GF-D8 (cell line): ENCODE measurements at places on chromosomes 1 and 21.

DNA sequence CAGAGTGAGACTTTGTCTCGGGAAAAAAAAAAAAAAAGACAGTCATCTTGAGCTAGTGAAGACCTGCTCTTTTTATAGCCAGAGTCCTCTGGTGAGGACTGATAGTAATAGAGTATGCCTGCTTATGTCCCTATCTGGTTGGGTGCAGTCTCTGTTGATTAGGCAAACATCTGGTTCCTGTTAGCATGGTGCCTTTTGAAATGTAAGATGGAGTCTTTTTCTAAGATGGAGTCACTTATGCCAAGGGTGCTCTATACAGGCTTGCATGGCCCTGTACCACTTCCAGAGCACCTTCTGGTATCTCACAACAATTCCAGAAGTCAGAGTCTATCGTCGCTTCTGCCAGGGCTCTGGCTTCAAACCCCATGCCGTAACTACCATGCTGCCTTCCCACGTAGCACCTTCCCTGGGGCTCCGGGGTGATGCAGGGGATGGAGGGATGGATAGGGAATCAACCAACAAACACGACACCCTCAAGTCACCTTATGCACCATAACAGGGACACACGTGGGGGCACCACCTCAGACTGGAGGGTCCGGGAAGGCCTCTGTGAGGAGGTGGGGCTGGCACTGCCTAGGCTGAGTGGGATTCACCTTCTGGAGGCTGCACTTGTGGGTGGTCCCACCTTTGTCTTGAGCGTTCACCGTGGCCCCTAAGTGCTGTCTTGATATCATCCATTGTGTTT lies 11.6 kb upstream of the PADI6 start:
- no peak for DNase-seq

DNA sequence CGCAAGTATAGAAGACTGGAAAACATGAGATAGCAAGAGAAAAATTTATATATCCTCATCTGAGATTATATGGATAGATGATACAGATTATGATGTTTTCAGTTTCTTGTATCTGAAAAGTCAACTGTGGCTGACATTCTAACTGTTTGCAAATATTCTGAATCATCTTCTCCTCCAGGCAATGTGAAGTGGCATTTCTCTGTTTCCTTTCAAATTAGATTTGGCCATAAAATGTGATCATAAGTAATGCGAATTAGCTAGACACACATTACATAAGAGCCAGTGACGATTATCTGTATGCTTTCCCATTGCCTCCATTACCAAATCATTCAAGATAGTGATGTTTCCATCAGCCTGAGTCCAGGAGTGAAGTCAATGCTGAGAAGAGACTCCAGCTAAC lies 265.2 kb downstream of the BRINP3 start:
- no peak for DNase-seq

- DNase-seq: no peak
These were observed 18.6 kb upstream of the FBXO28 start for GRCh38 chr1:224095339-224095738.

GRCh38 chr1:48524892-48525467 lies 53.0 kb upstream of the SPATA6 start:
- DNase-seq: no peak

- DNase-seq: no peak
These were observed 88.1 kb upstream of the SPATA6 start for GRCh38 chr1:48560116-48560515.

GRCh38 chr1:44924835-44925464 lies 61.4 kb downstream of the EIF2B3 start:
- no peak for DNase-seq

DNA sequence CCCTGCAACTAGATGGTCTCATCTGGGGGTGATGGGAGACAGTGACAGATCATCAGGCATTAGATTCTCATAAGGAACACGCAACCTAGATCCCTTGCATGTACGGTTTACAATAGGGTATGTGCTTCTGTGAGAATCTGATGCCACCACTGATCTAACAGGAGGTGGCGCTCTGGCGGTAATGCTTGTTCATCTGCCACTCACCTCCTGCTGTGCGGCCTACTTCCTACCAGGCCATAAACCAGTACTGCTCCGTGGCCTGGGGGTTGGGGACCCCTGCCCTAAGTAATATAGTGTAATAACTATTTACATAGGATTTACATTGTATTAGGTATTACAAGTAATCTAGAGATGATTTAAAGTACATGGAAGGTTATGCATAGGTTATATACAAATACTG lies 134.9 kb downstream of the CLEC20A start:
- no peak for DNase-seq

DNA sequence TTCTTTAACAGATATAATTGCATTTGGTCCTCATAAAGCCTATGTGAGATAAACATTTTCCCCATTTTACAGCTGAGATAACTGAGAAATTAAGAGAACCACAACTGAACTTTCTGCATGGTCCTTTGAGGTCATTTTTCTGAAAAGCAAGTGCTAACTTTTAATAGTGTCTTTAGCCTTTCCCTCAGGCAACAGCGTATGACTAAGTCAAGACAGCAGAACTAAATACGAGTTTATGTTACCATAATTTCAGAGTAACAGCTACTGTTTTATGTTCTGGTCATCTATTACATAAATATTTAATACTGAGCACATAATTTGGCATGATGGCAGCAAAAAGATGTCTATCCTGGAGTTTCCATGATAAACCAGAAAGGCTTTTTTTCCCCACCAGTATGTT lies 95.6 kb downstream of the OLFML2B start:
- DNase-seq: no peak

DNA sequence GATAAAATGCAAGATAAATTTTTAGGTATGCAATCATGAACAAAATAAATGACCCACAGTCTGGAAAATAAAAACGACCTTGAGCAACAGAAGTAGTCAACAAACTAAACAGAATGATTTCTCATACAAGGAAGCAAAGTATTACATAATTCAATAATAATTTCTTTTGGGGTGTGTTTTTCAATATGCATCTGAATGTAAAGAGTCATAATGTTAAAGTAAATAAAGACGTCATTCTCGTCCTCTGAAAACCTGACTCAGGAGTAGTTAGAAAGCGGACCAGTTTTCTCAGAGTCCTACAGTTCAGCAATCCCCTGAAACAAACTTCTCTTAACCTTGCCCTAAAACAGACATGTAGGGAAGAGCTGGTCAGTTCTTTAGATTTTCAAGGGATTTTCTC lies 18.6 kb downstream of the CDC42BPA start:
- DNase-seq: no peak

DNA sequence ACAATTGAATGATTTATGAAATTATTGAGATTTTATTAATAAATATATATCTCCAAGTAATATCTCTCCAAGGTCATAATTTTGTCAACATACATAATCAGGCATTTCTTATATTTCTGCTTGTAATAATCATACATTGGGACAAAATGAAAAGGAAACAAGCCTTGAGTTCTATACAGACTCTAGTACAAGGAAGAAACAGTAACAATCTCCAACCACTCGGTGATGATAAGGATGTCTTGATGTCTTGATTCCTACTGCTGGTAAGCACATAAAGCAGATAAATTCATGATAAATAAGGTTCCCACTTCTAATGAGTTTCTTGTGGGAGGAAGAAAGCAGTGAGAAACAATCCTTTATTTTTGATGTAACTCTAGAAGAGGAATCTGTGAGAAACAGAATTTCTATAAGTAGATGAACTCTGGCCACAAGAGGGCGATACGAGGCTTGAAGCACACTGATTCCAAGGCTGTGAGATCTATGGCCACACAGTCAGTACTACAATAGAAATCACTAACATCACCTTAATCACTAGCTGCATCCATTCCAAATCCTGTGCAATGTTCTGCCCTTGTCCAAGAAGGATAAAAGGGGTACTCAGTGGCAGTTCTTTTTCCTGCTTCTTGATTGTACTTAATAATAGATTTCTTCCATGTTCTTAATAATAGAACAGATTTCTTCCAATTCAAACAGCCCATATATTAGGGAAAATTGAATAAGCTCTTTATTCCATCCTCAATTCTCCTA lies 41.4 kb upstream of the LRRC8B start:
- peak; percentile 35 for DNase-seq

DNA sequence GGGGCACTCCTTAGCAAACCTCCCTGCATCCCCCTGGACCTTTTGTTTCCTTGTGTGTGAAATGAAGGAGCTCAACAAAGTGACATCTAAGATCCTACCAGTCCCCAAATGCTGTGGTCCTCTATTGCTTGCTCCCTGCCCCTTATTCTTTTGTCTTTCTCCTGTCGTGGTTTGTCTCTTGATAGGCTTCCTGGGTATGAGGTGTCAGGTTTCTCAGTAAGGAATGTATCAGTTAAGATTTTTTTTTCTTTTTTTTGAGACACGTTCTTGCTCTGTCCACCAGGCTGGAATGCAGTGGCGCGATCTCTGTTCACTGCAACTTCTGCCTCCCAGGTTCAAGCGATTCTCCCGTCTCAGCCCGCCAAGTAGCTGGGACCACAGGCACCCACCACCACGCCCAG lies 16.8 kb downstream of the CNIH3 start:
- no peak for DNase-seq

DNA sequence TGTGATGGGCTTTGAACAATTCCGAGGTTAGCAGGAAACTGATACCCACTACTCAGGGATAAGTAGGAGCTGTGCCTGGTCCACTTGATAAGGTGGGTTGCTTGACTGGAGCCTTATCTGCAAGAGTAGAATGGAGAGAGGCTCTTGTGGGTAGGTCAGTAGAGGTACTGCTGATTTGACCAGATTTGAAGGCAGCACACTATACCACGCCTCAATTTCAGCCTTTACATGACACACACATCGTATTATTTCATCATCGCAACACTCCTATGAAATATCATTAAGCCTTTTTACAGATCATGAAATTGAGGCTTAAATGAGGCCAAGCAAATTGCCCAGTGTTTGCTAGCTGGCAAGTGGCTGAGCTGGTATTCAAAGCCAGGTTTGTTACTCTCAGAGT lies 69.6 kb downstream of the KCNJ15 start:
- no peak for DNase-seq

DNA sequence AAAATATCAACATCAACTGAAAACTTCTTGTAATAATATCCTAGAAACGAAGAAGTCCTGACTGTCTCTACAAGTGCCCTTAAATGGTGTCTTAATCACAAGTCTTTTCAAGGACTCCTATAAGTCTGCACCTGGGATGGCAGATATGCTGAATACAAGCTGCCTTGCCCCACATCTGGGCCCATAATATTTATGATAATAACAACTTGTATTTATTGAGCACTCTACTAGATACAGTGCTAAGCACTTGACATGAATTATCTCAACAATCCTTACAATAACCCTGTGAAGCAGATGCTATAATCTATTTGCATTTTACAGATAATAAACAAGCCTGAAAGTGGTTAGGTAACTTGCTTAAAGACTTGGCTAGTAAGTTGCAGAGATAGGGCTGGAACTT lies 78.0 kb upstream of the ZNF648 start:
- DNase-seq: no peak

- DNase-seq: no peak
These were observed 41.8 kb downstream of the CAMTA1 start for GRCh38 chr1:6827079-6827478.

GRCh38 chr21:46598581-46599572 lies 6.0 kb downstream of the S100B start:
- no peak for DNase-seq
